ENCODE measurements at places on chromosomes 1 and 21.
A peak's percentile ranks its signal among the peaks of the same experiment; 100 is the strongest.

DNA sequence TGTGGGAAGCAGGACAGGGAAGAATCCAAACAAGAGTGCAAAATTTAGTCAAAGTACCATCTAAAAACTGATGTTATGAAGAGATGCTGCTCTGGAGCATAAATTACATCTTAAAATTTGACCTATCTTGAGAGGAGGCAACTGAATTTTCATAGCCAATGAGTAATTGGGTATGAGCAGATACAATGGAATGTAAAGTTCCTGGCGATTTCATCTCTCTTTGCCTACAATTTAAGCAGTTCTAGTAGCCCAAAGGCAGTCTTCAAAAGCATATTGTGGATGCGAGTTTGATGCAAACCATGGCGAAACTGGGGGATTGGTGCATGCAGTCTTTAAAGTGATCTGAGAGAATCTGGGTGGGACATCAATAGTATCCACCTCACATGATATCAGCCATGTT, 1265.9 kb downstream of the BRINP3 start:
- peak; percentile 64 for DNase-seq

DNA sequence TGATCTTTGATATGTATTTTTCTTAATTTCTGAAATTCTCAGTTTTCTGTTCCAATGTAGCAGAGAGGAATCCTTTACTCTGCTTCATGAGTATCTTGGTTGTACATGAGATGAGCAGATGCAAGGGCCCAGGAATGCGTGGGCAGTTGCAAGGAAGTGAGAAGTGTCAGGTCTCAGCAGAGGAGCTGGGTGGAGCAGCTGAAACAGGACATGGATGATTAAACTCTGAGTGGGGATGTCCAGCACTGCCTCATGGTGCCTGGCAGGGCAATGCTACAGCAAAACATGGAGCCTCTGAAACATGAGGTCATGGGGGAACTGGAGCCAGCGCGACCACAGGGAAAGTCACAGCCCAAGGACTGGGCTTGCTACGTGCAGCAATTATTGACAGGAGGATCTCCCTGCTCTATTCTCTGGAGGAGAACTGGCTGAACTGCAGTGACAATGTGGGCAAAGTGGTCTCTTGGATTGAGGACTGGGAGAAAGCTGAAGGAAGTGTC, 48.4 kb downstream of the COLGALT2 start:
- DNase-seq: peak; percentile 31

- DNase-seq: peak; percentile 93
Observed at GRCh38 chr1:56578963-56579875, at the start of gene PLPP3. Gene PLPP3 (minus strand): TSS chr1:56579563. CDS start chr1:56579016, 547 bp downstream.

GRCh38 chr1:234655328-234656069, 45.5 kb upstream of the IRF2BP2 start:
- peak; percentile 47 for DNase-seq

DNA sequence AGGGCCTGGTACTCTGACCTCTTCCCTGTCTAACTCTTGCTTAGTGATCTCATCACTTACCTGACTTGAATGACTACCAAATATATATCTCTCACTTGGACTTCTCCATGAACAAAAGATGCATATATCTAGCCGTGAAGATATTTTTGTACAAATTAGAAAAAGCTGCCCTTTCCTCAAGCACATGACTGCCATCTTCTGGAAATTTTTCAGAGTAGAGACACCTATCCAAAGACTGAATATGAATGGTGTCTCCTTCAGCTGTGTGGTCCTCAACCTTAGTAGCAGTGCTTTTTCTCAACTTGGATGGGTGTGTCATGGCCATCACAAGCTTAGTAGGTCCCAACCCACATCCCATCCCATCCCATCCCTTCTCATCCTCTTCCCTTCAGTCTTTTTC, 142.3 kb downstream of the DNM3 start:
- DNase-seq: peak; percentile 18

DNA sequence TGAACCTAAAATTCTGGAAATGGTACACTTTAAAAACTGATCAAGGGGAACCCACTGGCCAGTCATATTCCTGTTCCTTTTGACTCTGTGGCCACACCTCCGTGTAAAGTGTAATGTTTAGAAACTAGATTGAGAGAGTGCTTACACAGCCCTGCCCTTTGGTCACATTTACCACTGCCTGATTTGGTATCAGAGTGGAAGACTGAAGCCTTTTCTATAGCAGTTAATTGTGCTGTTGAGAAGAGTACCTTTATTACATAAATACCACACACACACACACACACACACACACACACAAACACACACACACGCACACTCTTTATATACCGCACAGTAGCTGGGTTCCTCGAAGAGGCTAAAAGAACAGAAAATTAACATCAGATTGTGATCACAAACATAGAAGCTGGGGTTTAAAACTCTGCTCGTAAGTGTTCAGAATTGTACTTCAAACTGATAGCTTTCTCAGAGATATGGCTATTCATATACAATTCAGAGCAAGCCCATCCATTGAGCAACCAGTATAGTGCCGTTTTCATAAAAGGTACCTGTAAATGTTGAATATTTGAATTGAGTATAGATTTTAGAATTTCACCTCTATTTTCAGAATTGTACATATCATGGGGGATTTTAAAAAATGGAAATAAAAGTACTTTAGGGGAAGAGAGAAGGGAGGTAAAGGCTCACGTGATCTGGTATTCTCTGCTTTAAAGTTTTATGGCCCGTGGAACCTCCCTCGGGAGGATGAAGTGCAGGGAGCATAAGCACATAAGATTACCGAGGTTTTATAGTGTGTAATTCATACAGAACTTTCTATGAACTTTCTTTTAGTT, 37.5 kb downstream of the CAMTA1 start:
- no peak for DNase-seq

DNA sequence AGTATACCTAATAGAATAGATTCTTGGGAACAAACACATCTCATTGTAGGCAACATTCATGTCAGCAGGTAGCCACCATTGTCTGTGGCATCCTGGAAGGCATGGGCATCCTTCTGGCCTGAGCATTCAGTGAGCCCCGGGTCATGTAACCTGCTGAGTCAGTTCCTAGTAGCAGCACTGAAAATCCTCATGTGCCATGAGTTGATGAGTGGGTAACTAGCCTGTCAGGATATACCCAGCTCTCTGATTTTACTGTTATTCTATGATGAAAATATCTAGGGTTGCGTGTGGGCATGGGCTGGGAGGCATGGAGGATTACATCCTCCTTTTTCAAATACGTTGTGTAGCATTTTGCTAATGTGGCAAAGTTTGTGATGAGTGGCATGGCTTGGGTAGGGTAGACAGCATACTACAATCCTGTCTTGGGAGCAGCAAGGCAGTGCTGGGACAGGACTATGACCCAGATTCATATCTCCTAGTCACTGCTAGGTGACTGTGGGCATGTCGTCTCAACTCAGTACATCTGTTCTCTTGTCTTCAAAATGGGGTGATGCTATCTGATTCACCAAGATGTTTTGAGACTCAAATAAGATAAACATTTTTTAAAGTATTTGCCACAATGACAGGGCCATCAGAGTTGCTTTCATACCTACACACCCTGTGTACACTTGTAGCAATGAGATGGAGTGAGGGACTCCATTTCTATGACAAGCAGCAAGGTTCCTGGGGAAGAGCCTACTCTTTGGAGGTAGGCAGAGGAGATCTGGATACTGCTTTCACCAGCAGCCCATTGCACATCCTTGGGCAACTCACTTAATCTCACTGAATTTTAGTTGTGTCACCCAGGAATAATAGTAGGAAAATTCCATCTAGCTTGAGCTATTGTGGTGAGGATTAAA, 62.5 kb downstream of the CD58 start:
- peak; percentile 26 for DNase-seq

DNA sequence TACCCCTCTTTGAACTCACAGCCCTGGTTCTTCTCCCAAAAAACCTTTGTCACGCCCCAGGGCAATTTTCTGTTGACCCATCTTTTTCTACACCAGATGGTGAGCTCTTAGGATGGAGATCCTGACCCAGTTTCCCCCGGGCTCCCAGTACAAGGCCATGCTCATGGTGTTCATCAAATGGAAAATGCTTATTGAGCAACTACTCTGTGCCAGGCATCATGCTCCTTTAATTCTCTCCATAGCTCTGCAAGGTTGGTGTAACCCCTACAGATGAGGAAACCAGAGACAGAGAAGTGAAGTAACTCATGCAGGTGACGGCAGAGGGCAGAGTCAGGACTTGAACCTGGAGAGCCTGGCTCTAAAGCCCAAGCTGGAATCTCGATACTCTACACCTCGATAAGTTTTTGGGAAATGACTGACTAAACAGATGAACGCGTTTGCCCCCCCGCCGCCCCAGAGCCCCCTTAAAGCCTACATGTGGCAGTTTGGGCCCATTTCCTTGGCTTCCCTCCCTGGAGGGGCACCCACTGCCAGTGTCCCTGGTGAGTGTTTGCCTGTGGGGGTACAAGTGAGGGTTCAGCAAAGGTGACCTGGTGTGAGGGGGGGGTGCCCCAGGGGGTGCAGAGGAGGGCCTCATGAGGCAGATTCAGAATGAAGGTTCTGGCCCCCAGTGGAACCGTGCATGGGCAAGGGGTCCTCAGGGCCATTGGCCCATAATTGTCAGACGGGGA, 30.2 kb upstream of the RUNX3 start:
- DNase-seq: no peak

DNA sequence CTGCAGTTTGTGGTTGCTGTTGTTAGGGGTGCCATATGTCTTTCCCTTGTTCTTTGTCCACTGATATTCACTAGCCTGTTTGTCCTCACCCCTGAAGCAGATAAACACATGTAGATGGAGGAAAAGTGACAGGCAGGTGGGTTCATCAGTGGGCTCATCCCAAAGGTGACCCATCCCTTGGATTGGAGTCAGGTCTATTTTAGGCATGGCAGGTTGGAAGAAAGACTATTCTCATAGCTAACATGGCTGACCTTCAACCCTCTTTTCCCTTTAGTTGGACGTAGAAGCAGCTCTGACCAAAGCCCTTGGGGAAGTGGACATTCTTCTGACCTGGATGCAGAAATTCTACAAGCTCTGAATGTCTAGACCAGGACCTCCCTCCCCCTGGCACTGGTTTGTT, 5.5 kb downstream of the IL24 start:
- no peak for DNase-seq

DNA sequence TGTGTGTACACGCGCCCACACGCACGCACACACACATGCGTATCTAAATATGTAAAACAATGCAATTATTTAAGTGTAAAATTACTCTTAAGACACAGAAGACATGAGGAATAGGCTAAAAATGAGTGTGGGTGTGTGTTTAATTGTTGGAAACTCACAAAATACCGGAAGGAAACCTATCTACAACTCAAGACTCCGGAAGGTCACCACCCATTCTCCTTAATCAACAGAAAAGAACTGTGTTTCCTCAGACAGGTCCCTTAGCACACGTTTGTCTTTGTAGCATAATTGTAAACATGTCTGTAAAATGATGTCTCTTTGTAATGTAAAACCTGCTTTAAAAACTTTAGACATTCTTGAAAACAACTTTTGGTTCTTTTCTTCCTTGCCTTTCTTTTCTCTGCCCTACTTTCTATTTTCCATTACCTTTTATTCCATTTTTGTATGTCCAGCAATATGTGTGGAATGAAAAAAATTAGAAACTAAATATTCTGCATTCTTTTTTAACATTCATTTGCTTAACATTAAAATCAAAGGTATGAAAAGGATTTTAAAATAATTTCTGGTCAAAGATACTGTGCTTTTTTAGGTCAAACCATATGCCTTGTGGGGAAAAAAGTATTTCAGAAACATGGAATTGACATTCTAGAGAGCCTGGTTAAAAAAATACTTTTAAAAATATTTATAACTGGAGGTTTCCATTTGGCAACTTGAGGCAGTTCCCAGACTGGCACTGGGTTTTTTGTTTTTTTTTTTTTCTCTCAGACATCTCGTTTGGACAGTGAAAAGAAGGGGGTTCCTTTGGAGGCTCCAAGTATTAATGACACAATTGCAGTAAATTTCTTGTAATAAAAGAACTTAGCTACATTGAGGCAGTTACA, 46.2 kb downstream of the ATP5PF start:
- DNase-seq: no peak

DNA sequence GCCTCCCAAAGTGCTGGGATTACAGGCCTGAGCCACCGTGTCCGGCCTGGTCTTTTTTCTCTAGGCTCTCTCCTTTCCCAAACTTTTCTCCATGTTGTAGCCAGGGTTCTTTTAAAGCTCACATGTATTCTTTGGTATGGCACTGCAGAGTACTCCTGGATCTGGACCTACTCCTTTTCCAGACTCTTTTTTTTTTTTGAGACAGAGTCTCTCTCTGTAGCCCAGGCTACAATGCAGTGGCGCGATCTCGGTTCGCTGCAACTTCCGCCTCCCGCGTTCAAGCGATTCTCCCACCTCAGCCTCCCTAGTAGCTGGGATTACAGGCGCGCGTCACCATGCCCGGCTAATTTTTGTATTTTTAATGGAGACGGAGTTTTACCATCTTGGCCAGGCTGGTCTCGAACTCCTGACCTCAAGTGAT, 602 bp upstream of the MED18 start:
- no peak for DNase-seq

- no peak for DNase-seq
Observed at GRCh38 chr1:42979896-42980800, 21.5 kb upstream of the SLC2A1 start.

DNA sequence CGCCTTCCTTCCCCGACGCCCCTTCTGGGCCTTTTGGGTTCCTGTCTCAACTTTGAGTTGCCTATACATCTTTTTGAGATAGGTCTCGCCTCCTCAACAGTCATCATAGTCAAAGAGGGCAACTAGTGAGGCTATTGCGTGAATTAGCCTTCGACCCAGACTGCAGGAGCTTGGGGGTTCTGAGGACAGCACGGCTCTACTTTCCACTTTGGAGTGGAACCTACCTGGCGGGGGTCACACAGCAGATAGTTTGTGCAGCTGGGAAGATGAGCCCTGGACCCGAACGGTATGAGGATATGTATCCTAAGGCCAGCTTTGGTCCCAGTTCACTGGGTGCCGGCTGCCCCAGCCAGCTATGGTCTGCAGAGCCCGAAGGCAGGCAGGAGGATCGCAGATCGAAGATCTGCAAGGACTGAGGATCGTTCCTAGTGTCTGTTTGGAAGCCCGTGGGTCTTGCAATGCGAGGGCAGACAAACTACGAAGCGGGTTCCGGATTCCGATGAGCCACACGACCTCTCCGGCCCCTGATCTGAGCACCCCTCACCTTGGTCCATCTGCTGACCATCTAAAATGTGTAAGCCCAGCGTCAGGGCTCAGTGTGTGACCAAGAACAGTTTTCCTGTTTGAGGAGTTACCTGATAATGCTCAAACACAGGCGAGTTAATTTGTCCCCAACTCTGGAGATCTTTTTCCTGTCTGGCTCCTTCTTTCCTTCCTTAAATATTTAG, 8.1 kb downstream of the FOXD2 start:
- no peak for DNase-seq

DNA sequence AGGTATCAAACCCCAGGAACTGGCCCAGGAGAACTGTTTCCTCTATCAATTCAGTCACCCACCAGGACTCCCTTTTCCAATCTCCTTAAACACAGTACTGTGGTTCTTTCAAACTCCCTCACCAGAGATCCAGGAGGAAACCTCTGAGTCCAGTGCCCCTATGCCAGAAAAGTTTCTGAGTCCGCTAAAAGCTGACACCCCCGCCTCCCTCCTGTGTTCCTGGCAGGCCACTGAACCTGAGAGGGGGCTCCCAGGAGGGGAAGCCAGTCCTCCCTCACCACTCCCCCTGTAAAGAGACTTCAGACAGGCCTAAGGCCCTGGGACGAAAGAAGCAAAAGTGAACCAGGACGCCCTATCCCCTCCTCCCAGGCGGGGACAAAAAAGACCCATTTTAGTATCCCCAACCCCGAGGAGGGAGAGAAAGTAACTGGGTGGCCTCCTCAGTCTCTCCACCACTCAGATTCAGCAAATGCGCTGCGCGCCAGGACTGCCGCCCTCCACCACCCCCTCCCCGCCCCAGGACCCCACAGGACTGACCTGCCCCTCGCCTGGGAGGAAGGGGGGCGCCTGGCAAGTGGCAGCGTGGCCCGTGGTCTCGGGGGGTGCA, 624 bp downstream of the SLC41A1 start:
- DNase-seq: peak; percentile 61
